ENCODE measurements at places on chromosomes 2 and 18. TPM values are rescaled to one million over a fixed set of nuclear protein-coding genes. Genes with fewer than 3 reads are reported as not detected.

ECEL1 gene
- 1.5 TPM for total RNA-seq

UGT1A9 gene
- total RNA-seq: 0.38 TPM

ITPRIPL1 gene
- total RNA-seq: 0.82 TPM

MIB1 gene
- 21.9 TPM for total RNA-seq

TPRKB gene
- 58.3 TPM for total RNA-seq

IL36B gene
- total RNA-seq: not detected

SKA1 gene
- total RNA-seq: not detected

TPO gene
- total RNA-seq: 6.3 TPM

ANKRD23 gene
- total RNA-seq: 813 TPM

DYSF gene
- 267 TPM for total RNA-seq

FSIP2 gene
- not detected for total RNA-seq

ABCA12 gene
- not detected for total RNA-seq

ACADL gene
- total RNA-seq: 1.6 TPM

TUBA3E gene
- total RNA-seq: not detected

SLC9A4 gene
- not detected for total RNA-seq

MRPL53 gene
- 35.4 TPM for total RNA-seq

VWC2L gene
- total RNA-seq: not detected

CCDC68 gene
- 2.4 TPM for total RNA-seq

SOX11 gene
- total RNA-seq: not detected

RGPD4 gene
- total RNA-seq: not detected

CYRIA gene
- total RNA-seq: 4.2 TPM

SCYGR4 gene
- not detected for total RNA-seq

INHBB gene
- 23.8 TPM for total RNA-seq

ANKRD62 gene
- total RNA-seq: not detected

GALNT13 gene
- 0.10 TPM for total RNA-seq

IL36G gene
- total RNA-seq: not detected

NLRC4 gene
- total RNA-seq: 0.20 TPM

PCARE gene
- total RNA-seq: 0.36 TPM

Measured in gastrocnemius medialis (tissue), 4 donors.